ENCODE measurements at places on chromosomes 16 and 17. TPM values are rescaled to one million over a fixed set of nuclear protein-coding genes. Genes with fewer than 3 reads are reported as not detected.

- H3K27me3 ChIP-seq, result no peaks in the 10 kb centered on the region
- H3K27ac ChIP-seq, result no peak overlapping the region
- no peaks in the 10 kb centered on the region for H3K4me1 ChIP-seq
- H3K4me3 ChIP-seq, result no peak overlapping the region
Measured at GRCh38 chr16:73663720-73664119, 615.8 kb upstream of the ZFHX3 start.

DNA sequence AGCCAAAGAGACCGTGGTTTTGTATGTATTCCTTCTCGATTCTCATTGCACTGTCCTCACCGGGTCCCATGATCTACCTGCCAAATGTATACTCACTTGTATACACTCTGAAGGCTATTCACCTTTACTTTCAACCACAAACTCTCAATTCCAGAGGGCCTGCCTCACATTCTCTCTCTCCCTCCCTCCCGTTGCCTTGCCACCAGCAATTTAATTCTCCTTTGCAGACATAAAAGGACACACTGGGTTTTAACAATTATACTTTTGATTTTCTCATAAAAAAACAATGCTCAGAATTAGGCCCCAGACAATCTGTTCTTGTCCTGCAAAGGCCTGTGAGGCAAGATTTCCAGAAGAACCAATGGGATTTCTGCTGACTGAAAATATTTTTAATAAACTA, 265.1 kb upstream of the PSMD7 start:
- H3K4me3 ChIP-seq, result no peak overlapping the region
- no peaks in the 10 kb centered on the region for H3K36me3 ChIP-seq
- DNase-seq, result no peak
- no peaks in the 10 kb centered on the region for H3K27me3 ChIP-seq
- H3K4me1 ChIP-seq, result no peaks in the 10 kb centered on the region

DNA sequence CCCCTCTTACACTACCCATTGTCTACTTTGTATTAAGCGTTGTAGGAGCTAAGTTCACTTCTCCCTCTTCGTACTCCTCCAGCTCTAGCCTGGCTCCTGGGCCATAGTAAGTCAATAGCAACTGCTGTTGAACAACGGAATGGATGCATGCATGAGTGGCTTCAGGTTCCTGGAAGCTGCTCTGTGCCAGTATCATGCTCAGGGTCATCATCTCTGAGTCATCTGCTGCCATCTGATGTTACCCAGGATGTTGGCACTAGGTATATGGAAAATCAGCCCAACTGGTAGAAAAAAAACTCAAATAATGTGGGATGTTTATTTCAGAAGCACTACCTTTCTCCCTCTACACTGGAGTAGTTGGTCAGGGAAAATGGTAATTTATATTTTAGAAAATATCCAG, 536.8 kb downstream of the NPIPA7 start:
- H3K4me1 ChIP-seq, result no peaks in the 10 kb centered on the region
- DNase-seq, result no peak
- no peaks in the 10 kb centered on the region for H3K27me3 ChIP-seq
- H3K27ac ChIP-seq, result no peak overlapping the region

DNA sequence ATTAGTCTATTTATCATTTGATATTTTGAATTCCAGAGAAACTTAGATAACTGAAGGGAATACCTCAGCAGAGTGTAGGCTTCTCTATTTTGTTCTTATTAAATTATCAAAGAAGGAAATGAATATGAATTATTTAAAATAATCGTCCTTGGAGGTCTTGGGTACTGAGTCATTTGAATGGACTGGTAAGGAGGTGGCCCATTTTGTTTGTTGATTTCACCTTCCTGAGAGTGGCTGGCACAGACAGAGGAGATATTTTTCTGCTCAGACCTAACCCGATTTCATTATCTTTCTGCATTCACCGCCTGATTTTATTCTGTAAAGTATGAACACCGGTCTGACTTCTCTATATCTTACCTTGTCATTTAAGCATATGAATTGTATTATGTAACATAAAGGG, 88.0 kb downstream of the USP22 start:
- no peak overlapping the region for H3K4me3 ChIP-seq
- no peak for DNase-seq
- H3K4me1 ChIP-seq, result no peaks in the 10 kb centered on the region
- H3K27ac ChIP-seq, result no peak overlapping the region
- no peaks in the 10 kb centered on the region for H3K27me3 ChIP-seq

DNA sequence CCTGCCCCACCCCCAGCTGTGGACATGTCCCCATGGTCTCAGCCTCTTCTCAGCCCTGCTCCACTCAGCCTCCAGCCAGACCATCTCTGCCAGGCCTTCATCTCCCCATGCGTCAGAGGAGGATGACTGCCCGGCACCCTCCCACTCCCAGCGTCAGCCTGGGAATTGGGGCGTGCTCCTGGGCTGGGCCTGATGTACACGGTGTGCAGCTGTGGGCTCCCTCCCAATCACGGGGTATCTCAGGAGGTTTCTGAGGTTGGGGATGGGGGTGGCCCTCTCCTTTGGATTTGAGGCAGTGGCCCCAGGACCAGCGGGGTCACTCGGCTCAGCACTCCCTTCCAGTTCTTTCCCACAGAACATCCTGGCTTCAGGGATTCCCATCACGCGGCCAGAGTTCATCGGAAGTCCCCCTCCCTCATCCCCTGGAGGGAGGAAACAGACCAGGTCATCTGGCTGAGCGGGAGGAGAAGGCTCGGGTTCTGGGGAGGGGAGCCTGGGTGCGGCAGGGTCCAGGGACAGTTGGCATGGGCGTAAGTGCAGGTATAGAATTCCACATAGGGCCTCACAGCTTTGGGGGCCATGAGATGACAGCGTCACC, 36.9 kb downstream of the SOCS3 start:
- H3K4me1 ChIP-seq, result peaks cover 12% of the 10 kb centered on the region
- no peak overlapping the region for H3K27ac ChIP-seq
- H3K27me3 ChIP-seq, result no peaks in the 10 kb centered on the region
- no peak for DNase-seq

DNA sequence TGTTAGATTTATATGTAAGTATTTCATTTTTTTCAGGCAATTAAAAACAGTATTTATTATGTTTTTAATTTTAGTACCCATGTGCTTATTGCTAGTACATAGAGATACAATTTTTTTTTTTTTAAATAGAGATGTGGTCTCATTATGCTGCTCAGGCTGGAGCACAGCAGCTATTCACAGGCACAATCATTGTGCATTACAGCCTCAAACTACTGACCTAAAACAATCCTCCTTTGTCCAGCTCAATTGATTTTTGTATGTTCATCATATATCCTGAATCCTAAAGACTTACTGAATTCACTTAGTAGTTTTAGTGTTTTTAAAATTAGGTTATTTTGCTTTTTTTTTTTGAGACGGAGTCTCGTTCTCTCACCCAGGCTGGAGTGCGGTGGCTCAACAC, 26.3 kb downstream of the SPECC1 start:
- H3K27me3 ChIP-seq, result no peaks in the 10 kb centered on the region
- H3K36me3 ChIP-seq, result no peaks in the 10 kb centered on the region
- H3K27ac ChIP-seq, result no peak overlapping the region
- H3K4me1 ChIP-seq, result no peaks in the 10 kb centered on the region
- DNase-seq, result no peak

TEKT1 gene
- not detected for total RNA-seq

C1QTNF8 gene
- total RNA-seq, result not detected

NOG gene
- total RNA-seq, result not detected

GPR142 gene
- not detected for total RNA-seq

ZPBP2 gene
- total RNA-seq, result not detected

G6PC1 gene
- total RNA-seq, result not detected

All from ascending aorta (tissue), 2 donors.